ENCODE measurements at places on chromosomes 1 and 21. TPM values are rescaled to one million over a fixed set of nuclear protein-coding genes. Genes with fewer than 3 reads are reported as not detected.
A peak's percentile ranks its signal among the peaks of the same experiment; 100 is the strongest.

Gene PKLR
- total RNA-seq: not detected

Gene AIDA
- total RNA-seq: 45.6 TPM

GRCh38 chr1:63891060-63891690 lies 117.4 kb downstream of the ROR1 start:
- DNase-seq: no peak

DNA sequence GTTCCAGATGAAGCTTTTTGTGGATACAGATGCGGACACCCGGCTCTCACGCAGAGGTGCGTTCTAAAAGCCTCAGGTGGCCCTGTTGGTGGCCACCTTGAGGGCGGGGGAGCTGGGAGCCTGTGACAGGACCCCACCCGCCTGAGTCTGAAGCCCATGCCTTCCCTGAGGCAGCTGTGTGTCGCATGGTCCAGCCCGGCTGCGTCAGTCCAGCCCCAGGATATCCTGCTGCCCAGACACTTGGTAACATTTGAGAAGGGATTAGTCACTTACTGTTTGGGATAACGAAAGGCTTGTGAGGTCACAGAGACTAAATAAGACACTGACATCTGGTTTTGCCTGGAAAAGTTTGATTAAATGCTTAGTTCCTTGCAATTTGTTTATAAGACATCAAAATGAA lies 68.9 kb downstream of the UCK2 start:
- peak; percentile 94 for DNase-seq

- DNase-seq: no peak
These were observed 116.2 kb upstream of the KCNK1 start for GRCh38 chr1:233497679-233498078.

GRCh38 chr1:193190096-193190744 lies 3.8 kb upstream of the B3GALT2 start:
- no peak for DNase-seq

DNA sequence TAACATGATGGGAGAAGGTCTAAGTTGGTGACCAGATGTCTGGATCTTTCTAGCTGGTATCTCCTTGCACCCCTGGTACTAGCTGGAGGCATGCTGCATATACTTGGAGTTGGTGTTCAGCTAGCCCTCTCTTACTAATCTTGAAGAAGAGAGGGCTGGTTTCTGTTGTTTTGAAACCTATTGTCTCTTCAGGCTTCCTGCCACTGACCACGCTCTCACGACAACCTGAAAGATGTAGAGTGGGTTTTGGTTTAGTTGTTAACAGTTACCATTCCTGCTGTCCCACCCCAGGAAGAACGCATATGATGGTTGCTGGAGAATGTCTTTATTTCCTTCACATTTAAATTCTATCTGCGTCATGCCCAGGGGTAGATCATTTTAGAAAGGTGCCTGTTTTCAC lies 3.6 kb downstream of the MAN1C1 start:
- peak; percentile 82 for DNase-seq

- peak; percentile 98 for DNase-seq
These were observed 55.2 kb downstream of the SLC9A1 start for GRCh38 chr1:27099587-27100334.
